ENCODE measurements at places on chromosomes 7 and 10. TPM values are rescaled to one million over a fixed set of nuclear protein-coding genes. Genes with fewer than 3 reads are reported as not detected.

Gene LSM5
- 21.1 TPM for total RNA-seq

Gene SLC18A2
- 0.52 TPM for total RNA-seq

Gene SLC35G1
- 1.5 TPM for total RNA-seq

Gene GPR146
- 17.4 TPM for total RNA-seq

Gene FKBP6
- total RNA-seq: not detected

Gene CYP3A7
- total RNA-seq: not detected

Gene AOAH
- 34.9 TPM for total RNA-seq

- DNase-seq: peak; percentile 50
Observed at GRCh38 chr10:62037166-62037831, 135.8 kb downstream of the ARID5B start.

- no peak for DNase-seq
Observed at GRCh38 chr10:121710971-121711370, 112.7 kb upstream of the FGFR2 start.

DNA sequence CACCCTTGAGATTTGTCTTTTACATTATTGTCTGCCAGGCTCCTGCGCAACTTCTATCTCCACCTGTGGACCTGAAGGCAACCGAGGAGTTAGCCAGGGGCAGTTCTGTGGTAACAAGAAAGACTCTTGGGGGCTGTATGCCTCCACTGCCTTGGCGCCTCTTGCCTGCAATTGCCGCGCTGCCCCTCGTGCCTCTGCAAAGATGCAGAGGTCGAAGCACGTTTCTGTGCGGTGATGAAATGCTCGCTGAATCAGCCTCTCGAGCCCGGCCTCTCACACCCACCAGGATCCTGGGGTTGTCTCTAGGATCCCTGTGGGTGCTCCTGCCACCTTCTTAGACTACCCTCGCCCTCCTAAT is 486 bp upstream of the LHFPL3 start:
- DNase-seq: peak; percentile 67

DNA sequence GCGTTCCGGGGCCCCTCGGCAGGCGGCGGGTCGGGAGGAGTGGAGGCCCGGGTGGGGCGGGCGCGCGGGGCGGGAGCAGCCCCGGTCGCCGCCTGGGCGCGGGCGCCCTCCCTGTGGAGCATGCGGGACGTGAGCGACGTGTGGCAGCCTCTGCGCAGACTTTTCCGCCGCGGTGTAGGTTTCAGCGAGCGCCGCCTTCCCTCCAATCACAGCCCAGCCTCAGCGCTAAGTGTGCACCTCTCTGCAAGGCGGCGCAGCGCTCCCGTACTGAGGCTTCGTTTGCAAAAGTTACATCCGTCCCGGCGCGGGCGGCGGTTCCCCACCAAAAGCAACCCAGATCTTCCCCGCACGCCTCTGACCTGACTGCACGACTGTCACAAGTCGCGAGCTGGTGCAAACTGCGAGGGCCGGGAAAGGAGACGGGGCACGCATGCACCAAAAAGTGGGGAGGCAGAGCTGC is 1.2 kb upstream of the PFKFB3 start:
- peak; percentile 90 for DNase-seq

GRCh38 chr7:93165447-93165846 is 17.3 kb upstream of the SAMD9L start:
- no peak for DNase-seq

- DNase-seq: no peak
Observed at GRCh38 chr7:44177570-44178131, 11.6 kb downstream of the GCK start.

- no peak for DNase-seq
Observed at GRCh38 chr10:74754381-74754821, 72.0 kb upstream of the KAT6B start.

DNA sequence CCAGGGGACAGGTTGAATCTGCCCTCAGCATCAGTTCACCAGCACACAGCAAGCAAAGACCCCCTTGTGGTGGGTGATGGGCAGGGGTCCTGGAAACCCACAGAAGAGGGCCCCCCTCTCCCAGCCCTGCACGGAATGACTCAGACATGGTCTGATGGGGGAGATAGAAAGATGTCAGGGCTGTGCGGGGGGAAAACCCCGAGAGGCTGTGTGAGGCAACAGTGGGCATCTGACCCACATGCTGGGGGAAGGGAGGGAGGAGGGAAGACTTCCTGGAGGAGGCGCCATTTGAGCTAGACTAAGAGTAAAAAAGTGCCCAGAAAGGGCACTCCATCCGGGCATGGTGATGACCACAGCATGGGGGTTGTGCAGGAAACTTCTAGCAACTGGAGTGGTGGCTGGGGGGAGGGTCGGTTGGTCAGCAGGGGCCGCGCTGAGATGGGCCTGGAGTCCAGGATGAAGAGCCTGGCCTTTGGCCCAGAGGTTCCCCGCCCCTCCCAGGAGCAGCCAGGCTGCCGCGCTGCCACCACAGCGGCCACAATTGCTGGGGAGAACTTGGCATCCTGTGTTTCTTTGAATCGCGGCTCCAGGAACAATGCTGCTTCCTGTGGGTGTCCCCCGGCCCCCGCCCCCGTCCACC is 2.5 kb downstream of the LFNG start:
- DNase-seq: no peak

- no peak for DNase-seq
Observed at GRCh38 chr10:48431871-48432270, 125.4 kb downstream of the MAPK8 start.

- no peak for DNase-seq
Observed at GRCh38 chr10:19941206-19941880, 125.1 kb downstream of the PLXDC2 start.

- no peak for DNase-seq
Observed at GRCh38 chr10:121578298-121578697, 19.9 kb downstream of the FGFR2 start.

DNA sequence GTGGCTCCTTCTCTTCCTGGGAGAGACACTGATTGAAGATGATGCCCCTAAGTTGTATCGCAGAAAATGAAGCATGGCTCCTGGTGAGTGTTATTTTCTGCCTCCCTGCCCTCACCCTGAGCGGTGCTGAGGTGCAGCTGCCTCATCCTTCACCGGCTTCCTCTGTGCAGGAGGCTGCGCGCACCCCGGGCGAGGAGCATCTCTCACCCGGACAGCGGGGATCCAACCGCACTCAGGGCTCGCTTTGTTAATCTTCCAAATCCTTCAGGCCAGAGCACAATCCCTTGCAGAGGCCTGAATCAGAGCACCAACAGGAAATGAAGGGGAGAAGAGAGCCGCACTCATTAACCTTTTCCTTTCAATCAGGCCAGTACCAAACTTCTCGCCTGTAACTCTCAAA is 910.3 kb downstream of the CCSER2 start:
- no peak for DNase-seq

DNA sequence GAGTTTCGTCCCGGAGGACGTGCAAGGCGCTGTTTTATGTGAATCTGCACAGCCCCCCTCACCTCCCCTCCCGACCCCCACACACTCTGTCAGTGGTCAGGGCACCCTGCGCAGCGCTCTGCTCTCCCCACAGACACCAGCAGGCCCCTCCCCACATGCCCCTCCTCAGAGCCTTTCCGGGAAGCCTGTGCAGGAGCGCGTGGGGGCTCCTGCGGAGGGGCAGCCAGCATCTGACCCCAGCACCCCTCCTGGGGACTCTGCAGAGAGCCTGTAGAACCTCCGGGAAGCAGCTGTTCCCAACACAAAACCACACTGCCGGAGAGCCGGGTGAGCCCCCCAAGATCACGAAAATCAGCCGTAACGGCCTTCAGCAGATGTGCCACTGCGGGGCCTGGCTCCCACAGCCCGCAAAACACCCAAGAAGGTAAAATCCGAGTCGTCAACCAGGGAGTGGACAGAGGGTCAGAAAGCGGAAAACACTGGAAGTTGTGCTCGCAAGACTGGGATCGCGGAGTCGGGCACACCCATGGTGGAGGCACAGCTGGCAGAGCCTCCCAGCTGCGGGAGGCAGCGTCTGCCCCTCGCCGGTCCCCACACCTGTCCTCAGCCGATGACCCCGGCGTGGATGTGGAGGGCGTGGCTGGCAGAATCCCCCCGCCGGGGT is 53.8 kb upstream of the PDGFA start:
- DNase-seq: no peak

GRCh38 chr10:6022660-6023059 is 39.5 kb downstream of the IL2RA start:
- DNase-seq: no peak

GRCh38 chr7:107937531-107937930 is 46.5 kb downstream of the DLD start:
- DNase-seq: no peak

- no peak for DNase-seq
Observed at GRCh38 chr7:129635300-129636029, 23.9 kb downstream of the NRF1 start.

- no peak for DNase-seq
Observed at GRCh38 chr7:83643012-83643411, 5.9 kb downstream of the SEMA3E start.

GRCh38 chr7:99794585-99795502 is 10.9 kb upstream of the CYP3A4 start:
- DNase-seq: no peak

DNA sequence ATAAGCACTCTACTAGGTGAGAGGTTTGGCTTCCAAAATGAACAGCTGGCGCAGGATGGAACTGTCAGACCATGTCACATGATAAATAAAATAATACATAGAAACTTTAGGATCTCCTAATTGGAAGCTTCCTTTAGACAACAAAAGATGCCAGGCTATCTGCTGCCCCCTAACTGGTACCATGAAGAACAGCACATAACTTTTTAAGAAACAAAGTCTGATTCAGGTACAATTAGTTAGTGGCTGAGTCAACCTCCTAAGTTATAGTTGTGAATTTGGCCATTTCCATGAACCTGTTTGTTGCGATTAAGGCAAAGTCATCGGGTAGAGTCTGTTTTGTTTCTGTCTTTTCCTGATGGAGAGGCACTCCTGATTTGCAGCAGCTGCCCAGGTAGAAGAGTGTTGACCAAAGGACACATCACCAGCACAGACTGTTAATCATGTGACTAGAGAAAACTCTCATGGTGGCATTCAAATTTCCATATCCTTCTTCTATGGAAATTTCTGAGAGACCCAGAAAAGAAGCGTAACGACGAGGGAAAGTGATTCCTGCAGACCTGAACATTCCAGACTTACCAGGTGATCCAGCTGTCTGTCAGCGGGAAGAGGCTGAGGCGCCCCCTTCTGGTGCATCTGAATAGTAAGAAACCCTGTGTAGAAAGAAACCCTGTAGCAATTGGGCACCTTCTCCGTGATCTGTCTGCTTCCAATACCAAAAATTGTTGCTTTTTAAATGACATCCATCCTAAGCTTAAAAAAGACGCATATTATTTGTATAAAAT is 8.6 kb upstream of the INHBA start:
- no peak for DNase-seq

DNA sequence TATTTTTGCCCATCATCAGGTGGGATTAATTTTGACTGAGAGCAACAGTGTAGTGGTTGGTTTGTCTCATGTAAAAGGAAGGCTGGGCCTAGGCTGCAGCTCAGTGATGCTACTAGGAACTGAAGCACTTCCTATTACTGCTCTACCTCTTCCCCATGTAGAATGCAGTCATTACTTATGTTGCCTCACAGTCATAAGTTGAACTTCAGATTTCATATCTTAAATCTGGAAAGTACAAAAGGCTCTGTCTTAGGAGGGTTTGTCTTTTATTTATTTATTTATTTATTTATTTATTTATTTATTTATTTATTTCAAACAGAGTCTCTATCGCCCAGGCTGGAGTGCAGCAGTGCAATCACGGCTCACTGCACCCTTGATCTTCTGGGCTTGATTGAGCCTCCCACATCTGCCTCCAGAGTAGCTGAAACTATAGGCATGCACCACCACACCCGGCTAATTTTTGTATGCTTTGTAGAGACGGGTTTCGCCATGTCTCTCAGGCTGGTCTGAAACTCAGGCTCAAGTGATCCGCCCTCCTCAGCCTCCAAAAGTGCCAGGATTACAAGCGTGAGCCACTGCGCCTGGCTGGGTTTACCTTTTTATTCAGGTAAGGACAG is 721.7 kb upstream of the GALNT17 start:
- no peak for DNase-seq

GRCh38 chr7:105345725-105346124 is 43.0 kb downstream of the SRPK2 start:
- DNase-seq: no peak

DNA sequence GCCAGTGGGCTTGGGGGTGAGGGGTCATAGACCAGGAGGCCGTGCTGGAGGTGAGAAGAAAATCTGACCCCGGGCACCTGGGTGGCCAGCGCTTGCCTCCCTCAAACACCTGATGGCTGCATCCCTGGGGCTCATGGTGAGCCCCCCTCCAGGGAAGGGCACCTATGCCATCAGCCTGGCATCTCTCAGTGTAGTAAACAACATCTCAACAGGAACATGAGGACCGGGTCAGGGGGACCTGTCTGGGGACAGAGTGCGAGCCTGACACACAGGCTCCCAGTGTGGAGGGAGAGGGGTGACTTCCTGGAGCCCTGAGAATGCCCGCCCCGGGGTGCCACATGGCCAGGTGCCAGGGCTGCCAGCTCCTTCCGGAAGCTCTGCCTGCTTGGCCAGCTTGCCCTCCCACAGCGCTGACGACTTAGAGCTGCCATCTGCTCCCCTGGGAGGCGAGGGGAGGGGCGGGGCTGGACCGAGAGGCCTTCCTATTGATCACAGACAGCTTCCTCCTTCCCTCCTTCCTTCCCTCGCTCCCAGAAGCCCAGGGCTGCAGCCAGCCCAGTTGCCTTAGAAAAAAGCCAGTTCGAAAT is 12.3 kb downstream of the STX1A start:
- DNase-seq: peak; percentile 80

Data from aorta (tissue), 5 donors.